ENCODE measurements at places on chromosomes 7 and 10.

GRCh38 chr7:39084349-39084748, 106.6 kb downstream of the POU6F2 start:
- no peak for DNase-seq

- DNase-seq: no peak
Measured at GRCh38 chr7:37129035-37129425, 319.6 kb downstream of the ELMO1 start.

DNA sequence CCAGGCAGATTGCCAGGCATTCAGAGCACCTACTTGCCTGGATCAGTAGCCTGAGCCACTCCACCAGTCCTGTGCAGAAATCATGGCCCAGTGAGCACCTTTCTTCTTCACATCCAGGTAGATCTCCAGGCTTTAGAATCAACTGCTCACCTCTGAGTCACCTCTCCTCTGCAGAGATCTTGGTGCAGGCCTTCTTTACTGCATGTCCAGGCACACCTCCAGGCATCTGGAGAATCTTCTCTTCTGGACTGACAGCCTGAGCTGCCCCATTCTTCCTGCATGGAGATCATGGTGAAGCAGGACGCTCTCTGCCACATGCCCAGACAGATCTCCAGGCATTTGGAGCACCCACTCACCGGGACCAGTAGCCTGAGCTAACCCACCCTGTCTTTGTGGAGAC, 894.5 kb upstream of the MBL2 start:
- DNase-seq: no peak

DNA sequence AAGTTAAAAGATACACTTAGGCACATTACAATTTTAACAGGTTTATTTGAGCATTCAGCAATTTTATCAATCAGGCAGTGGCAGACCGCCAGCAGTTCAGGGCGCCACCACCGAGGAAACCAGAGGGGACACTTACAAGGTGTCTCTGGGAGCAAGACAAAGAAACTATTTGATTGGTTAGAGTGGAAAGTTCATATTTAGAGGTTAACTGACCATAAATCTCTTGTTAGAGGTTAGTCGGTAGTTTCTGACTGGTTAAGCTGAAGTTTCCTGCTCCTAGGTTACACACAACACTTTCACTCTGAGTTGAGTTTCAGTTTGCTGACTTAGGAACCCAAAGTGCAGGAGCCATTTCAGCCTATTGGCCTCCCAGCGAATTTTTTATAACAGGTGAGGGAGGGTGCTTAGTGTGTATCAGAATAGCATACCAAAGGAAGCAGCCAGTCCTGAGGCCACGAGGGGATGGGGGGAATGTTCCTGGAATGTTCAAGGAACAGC, 10.8 kb upstream of the PVRIG start:
- DNase-seq: peak; percentile 44

DNA sequence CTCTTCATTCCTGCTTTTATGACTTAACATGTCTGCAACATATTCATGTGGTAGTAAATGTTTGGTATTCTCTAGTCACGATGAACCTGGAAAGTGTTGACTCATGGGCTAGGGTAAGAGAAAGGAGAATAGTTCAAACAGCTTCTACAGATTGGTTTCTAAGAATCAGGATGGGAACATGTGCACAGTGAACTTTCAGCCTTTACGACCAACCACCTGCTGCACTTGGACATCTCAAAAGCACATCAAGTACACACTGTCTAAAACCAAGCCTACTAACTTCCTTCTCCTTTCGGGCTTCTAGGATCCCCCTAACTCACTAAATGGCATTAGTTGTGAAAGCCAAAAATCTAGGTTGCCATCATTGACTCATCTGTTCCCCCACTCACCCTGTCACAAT, 85.5 kb downstream of the CUL2 start:
- DNase-seq: no peak

DNA sequence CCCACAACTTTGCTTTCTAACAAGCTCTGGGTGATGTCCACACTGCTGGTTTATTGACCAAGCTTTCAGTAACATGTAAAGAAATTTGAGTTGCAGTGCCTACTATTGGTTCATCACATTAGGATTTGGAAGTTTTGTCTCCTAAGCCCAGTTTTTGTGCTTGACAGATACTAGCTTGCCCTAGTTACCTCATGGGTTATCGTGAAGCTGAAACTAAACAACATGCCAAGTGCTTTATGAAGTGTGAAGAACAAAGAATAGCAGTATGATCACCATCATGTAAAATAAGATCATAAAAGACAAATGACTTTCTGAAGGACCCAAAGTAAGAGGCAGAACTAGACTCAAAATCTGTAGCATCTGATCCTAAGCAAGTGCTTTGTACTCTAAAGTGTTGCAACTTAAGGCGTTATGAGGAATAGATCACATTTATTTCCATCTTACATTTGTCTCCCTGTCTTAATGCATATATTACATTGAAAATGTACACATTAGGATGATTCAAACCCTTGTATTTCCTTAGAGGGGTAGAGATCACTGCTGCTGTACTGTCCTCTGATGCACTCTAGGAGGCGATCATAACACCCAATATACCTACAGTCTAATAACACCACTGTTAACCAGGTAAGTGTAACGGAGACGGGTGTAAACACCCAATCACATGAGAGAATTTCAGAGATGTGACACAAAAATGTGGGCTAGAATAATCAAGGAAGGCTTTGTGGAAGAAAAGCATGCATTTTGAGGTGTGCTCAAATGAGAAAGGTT, 71.3 kb downstream of the NRCAM start:
- DNase-seq: no peak

- no peak for DNase-seq
Measured at GRCh38 chr7:158237672-158238335, 349.8 kb downstream of the PTPRN2 start.

GRCh38 chr10:26451903-26452302, 13.8 kb downstream of the APBB1IP start:
- no peak for DNase-seq

DNA sequence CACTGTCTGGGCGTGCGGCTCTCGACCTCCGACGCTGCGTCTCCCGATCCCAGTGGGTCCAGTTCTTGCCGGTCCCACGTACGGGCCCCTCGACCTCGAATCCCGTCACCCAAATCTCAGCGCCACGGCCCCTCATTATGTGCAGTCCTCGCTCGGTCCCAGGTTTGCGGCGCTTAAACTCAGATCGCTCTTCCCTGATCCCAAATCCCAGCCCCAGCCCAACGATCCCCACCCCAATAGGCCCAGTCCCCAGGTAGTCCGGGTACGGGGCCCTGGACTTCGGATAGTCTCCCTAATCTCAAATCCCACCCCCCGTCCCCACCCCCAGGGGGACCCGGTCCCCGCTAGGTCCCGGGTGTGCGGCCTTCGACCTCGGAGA, 666 bp downstream of the HNRNPF start:
- no peak for DNase-seq

- no peak for DNase-seq
Measured at GRCh38 chr7:94580601-94581000, 71.0 kb downstream of the CASD1 start.

DNA sequence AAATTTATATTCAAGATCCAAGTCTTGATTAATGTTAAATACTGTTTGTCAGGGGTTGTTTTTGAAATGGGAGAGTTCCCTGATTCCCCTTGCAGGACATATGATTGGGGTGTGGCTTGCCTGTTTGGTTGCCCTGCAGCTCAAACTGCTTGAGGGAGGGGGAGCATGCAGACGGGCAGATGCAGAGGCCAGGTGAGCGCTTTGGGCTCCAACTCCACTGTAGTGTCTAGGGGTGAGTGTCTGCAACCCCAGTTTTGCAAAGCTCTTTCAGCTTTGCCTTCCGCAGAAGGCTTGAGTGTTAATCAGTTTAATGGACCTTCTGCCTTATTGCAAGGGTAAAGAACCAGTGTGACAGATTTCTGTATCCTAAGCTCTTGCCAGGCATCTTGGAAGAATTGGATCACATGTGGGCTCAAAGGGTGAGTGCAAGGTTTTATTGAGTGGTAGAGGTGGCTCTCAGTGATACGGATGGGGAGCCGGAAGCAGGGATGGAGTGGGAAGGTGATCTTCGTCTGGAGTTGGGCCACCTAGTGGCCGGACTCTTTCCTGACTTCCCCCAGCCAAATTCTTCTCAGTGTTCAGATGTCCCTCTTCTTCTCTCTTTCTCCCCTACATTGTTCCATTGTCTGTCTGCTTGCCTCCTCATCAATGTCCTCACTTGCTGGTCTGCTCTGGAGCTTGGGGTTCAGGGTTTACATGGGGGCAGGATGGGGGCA, 479.7 kb downstream of the ATRNL1 start:
- no peak for DNase-seq

GRCh38 chr7:16479591-16479990, 14.1 kb upstream of the SOSTDC1 start:
- DNase-seq: no peak
